ENCODE measurements at places on chromosomes 1 and 21.
A peak's percentile ranks its signal among the peaks of the same experiment; 100 is the strongest.

DNA sequence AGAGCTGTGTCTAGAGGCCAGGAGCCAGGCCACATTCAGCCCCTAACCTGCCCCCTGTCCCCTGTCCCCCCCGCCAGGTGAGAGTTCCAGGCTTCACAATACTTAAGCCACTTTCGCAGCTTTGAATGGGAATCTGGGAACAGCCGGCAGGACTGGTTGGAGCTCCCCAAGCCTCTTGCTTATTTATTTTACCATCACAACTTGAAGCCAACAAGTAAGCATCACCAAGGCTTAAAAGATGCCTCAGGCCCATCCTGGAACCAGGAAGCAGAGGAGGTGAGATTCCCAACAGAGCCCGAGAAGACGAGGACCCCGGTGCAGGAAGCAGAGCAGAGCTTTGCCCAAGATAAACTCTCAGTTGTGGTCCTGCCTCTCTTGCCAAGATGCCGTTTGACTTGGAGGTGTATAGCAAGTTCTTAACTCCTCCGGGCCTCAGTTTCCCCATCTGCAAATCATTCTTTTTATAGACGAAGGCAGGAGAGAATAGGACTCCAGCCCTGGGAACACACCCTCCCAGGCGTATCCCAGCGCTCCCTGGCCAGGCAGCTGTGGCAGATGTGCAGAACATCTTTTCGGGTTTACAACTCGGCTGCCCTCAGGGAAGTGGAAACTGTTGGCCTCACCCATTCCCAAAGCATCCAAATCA lies 66.8 kb upstream of the SLC25A33 start:
- DNase-seq, result no peak

DNA sequence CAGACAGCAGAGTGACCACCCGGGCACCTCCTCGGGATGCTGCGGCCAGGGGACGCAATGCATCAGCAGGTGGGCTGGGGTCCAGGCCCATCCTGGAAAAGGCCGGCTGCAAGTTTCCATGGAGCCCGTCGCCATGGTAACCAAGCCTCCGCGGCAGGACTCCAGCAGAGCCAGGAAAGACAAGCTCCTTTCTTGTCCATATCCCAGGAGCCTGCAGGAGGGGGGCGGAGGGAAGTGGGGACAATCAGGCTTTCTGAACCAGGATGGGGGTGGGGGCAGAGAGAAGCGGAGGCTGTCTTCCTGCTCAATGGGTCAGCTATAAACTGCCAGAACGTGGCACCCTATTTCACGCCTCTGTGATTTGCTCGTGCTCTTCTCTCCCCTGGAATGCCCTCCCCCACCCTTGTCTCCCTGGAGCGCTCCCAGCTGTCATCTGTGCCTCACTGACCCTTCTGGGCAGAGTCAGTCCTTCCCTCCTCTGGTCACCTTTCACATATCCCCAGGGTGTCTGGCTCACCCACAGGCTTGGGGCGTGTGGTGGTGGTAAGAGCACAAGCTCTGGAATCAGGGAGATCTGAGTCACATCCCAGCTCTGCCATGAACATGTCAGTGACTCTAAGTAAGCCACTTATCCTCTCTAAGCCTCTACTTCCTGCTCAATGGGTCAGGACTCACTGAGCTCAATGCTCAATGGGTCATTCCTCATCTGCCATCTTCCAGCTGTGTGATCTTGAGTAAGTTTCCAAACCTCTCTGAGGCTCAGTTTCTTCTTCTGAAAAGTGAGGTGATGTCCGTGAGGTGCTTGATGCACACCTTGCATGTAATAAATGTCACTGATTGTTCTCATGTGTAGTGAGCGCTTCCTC lies 58.9 kb upstream of the LAPTM5 start:
- DNase-seq, result peak; percentile 85

GRCh38 chr1:61043010-61043820 lies 39.1 kb upstream of the NFIA start:
- peak; percentile 75 for DNase-seq

DNA sequence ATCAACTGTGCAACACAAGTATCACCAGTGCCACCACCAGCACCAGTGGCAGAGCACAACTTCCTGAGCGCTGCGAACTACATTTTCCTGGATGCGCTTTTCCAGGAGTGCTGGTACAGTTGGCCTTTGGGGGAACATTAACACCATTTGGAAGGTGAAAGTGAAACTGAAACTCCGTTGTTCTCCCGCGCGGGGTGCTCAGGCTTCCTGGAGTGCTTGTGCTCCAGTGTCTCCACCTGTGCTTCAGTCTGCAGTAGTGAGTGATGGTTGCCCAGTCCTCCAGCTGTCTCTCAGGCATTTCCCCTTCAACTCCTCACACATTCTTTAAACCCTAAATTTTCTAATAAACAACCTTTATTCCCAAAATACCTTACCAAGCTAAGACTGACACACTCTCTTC lies 187.8 kb downstream of the LRRIQ3 start:
- no peak for DNase-seq

DNA sequence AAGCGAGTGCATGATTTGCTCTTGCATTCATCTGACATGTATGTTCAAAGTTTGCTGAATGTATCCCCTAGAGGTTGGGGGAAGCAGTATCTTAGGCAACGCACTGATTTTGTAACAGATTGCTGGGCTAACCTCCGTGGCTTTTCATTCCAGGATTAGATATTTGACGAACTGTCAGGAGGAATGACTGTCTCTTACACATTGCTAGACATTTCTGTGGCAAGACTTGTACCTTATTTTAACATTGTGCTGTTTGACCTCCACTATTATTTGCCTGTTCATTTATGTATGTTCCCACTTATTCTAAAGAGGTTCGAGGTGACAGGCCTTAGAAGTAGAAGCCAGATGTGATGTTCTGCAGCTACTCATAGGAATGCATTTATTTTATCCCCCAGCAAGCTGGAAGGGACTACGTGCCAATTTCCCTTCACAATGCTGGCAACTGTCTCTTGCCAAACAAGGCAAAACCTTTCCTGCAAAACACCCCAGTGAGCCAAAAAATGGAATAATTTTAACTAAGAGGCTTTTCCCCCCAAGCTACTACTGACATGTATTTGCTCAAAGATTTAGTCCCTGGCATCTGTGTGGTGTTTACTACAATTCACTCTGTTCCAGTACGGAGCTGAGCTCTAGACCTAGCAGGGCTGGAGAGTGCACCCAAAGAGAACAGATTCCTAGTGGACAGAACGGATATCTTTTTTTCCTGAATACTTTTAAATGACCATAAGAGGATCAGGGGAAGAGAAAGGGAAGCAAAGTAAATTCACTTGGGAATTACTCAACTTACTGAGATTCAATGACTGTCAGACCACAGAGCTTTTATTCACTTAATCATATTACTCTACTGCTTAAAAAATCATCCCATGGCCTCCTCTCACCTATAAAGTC lies 646.2 kb downstream of the SMYD3 start:
- peak; percentile 86 for DNase-seq

GRCh38 chr1:46017876-46018503 lies 114.4 kb downstream of the PIK3R3 start:
- DNase-seq, result no peak

DNA sequence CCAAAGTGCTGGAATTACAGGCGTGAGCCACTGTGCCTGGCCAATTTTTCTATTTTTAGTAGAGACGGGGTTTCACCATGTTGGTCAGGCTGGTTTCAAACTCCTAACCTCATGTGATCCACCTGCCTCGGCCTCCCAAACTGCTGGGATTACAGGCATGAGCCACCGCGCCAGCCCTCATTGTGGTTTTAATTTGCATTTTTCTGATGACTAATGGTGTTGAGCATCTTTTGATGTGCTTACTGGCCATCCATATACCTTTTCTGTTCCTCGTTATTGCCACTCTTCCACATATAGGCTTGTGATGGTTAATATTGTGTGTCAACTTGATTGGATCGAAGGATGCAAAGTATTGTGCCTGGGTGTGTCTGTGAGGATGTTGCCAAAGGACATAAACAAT lies 17.4 kb upstream of the ENAH start:
- DNase-seq, result no peak

DNA sequence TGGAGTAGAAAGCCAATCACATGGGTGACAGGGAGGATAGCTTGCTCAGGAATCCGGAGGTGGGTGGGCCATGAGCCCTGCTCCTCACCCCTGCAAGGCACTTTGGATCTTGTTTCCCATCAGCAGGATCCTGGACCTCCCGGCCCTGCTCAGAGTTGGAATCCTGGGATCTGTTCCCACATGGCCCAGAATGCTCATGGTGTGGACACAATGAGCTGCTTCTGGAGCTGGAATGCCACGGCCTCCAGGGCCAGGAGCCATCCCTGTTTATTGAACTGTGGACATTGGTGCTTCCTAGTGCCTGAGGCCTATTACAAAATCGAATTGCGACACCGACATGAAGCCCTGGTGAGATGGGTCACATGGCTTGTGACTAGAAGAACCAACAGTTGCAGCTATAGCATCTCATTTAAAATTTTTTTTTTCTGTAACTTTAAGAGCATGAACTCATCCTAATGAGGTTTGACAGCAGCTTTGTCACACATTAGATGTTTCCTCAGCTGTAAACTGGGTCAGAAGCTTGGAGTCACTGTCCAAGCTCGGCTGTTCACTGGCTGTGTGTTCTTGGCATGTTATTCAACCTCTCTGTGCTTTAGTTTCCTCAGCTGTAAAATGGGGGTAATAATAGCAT lies 40.4 kb upstream of the GOLT1A start:
- no peak for DNase-seq

GRCh38 chr1:201721082-201722049 lies 107.6 kb upstream of the IPO9 start:
- peak; percentile 77 for DNase-seq

- DNase-seq, result peak; percentile 68
Observed at GRCh38 chr1:209202830-209203532, 380.5 kb upstream of the CAMK1G start.

DNA sequence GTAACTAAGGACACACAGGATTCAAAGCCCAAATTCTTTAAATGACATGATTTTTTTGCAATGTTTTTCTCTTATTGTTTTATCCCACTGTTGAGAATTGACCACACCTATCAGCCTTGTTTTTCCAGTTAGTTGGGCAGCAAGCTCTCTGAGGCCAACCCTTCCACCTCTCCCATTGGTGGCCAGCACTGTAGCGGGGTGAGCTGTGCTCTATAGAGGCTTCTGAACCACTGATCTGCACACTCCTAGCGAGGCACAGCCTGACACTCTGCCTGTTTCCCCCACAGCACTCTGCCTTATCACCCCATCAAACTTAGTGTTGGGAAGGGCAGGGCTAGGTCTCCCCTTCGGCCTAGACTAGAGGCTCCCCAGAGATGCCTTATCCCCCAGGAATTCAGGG lies 19.5 kb downstream of the AHDC1 start:
- no peak for DNase-seq

- DNase-seq, result peak; percentile 66
Observed at GRCh38 chr1:183871142-183871541, 66.2 kb downstream of the RGL1 start.

GRCh38 chr1:48916130-48917069 lies 139.7 kb upstream of the BEND5 start:
- peak; percentile 78 for DNase-seq

GRCh38 chr21:33299181-33299752 lies 25.5 kb upstream of the IFNAR1 start:
- no peak for DNase-seq

DNA sequence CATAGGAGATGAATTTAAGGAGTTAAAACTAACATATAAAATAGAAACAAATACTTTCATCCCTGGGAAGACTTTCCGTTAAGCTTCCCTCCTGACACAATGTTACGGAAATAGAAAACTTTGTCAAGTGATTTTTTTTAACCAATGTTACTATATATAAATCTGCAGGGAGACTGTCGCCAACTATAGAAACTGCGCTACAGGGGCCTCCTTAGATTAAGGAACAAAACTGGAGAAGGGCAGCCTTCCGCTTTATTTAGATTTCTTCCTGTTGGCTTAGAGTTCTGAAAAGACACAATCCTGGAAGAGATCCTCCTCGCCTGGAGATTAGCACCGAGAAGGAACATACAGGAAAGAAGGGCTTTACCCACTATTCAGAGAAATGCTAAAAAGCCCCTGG lies 1.5 kb downstream of the MGST3 start:
- DNase-seq, result no peak

DNA sequence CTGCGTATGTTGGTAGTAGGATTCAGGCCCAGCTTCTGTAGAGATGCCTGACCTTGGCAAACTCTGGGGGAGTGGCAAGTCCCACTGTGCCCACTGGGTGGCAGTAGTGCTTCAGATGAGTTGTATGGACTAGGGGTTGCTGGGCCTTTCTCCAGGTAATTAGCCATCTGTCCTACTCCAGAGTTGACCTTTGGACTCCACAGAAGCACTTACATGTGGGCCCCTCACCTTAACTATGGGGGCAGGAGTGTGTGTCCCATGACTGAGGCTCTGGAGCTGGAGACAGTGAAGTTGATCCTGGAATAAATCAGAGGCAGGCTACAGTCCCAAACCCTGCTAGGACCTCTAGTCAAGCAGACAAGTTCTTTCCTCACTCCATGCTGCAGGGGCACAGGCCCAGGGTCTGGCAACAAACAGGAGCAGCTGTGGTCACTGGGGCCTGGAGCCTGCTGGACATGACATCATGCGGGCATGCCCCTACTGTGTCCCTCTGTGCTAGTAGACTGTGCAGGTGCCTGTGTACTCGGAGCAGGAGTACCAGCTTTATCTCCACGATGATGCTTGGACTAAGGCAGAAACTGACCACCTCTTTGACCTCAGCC lies 4.6 kb downstream of the DMAP1 start:
- DNase-seq, result peak; percentile 54

GRCh38 chr21:46120301-46121285 lies 22.7 kb downstream of the COL6A2 start:
- no peak for DNase-seq

DNA sequence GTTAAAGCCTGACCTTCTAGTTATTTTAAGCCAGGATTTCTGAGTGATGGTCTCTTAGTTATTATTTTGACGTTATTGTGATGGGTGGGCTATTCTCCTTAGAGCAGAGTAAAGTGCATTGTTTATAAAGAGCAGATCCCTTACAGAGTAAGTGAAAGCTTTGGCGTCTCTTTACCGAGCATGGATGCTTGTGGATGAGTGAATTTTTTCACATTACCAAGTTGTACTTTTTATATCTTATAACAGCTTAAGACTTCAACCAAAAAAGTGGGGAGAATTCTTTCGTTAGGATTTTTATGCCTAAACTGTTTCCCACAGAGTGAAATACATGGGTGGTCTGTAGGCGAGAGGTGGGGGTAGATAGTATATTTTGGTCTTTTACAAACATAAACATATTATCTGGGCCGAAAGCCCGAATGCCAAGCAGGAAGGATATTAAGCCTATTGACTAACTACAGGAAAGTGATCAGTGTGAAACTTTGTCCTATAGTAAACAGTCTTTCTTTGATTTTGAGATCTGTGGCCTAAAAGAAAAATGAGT lies 279.1 kb upstream of the C1orf105 start:
- no peak for DNase-seq

GRCh38 chr1:201468844-201469644 lies at the start of gene PHLDA3:
Gene PHLDA3, minus strand, starts transcription at chr1:201469188. Its CDS starts 402 bp downstream, at chr1:201468786.
- DNase-seq, result peak; percentile 96

Data from astrocyte of the spinal cord (primary cell).